ENCODE measurements at places on chromosomes 1 and 21.

GRCh38 chr1:85311818-85312217, 35.4 kb upstream of the BCL10 start:
- DNase-seq, result no peak

DNA sequence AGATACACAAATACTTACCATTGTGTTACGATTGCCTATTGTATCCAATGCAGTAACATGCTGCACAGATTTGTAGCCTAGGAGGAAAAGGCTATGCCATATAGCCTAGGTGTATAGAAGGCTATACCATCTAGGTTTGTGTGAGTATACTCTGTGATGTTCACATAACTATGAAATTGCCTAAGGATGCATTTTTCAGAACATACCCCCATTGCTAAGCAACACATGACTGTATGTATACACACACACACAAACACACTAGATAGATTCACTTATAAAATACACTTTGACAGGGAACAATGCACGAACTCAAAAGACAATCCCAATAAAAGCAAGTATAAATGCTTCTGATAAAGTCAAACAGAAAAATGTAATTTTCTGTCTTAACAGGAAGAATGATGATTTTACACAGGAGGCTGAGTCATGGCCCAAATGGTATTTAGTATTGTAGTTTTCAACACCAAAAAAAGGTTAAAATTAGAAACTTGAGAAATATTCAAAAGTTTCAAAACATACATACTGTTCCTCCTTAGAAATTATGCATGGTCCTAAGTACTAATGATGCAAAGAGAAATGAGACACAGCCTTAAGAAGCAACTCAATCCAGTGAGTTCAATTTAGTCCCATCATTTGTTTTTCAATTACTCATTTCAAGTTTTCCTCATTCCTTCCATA, 12.2 kb downstream of the FH start:
- DNase-seq, result no peak

GRCh38 chr1:202843081-202843480, 32.3 kb downstream of the PCAT6 start:
- DNase-seq, result peak; percentile 19

DNA sequence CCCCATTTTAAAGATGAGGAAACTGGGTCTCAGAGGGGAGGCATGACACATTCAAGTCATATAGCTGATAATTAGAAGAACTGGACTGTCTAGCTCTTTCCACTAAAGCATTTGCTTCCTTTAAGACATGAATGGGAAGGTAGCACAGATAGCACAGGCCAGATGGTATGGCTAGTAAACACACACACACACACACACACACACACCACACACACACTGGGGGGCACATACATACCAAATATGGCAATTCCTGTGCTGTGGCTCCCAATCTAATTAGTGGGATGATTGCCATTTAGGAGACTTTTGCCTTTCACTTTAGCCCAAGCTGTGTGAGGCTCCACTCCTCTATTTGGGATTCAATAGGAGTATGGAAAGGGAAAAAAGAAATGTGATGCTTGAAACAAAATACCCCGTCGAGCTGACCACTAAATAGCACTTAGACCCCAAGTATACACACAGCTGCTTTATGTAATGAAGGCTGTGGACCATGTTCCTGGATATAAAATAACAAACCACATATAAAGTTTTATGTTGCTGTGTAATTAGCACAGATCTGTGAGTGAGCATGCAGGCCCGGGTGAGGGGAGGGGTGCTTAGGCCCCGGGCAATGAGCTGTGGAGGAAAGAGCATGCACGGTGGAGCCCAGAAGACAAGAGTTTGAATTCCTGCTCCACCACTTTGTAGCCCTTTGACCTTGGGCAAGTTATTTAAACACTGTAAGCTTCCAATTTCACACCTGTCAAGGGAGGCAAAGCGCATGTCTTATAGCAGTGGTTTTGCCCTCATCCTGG, 6.8 kb upstream of the TRABD2B start:
- no peak for DNase-seq

- DNase-seq, result no peak
Measured at GRCh38 chr1:29105822-29106221, 17.9 kb downstream of the TMEM200B start.

DNA sequence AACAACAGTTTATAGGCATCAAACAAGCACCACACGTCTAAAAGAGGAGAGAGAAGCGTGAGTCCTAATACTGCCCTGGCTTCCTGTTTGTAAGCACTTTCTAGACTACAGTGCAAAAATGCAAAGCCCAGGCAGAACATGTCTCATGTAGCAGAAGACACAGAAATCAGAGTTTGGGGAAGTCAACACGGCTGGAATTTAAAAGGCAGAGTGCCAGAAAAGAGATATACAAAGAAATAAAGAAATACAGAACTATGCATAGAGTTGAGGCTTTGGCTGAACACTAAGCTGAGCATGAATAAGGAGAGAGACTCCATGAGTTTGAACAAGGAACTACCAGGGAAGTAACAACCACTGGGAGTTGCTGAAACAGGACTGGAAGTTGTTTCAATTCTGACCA, 566.6 kb upstream of the NR5A2 start:
- DNase-seq, result no peak

DNA sequence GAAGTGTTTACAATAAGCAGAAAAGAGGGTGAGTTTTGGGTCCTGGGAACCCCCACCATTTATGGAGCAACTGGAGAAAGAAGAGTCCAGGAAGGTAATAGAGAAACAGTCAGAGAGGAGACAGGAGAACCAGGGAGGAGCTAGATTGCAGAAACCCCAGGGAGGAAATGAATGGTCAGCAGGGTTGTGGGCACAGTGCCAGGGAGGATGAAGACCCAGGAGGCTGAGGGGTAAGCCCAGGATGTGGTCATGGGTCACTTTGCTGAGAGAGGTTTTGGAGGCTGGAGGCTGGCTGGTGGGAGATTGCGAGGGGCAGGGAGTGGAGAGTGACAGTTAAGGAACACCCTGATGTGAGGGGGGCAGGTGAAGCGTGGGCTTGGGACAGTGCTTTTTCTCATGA, 169.9 kb upstream of the CSF3R start:
- no peak for DNase-seq

DNA sequence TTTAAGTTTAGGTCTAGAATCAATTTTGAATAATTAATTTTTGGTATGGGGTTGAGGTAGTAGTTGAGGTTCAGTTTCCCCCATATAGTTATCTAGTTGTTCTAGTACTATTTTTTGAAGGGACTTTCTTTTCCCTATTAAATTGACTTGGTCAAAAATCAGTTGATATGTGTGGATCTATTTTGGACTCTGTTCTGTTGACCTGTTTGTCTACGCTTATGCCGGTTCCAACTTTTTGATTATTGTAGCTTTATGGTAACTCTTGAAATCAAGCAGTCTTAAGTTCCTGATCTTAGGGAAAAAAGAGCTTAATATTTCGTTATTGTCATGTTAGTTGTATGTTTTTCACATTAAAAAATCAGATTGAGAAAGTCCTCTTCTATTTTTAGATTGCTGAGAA, 60.7 kb downstream of the FOXD2 start:
- no peak for DNase-seq

- no peak for DNase-seq
Measured at GRCh38 chr1:228149406-228150119, at the start of gene GJC2. Gene GJC2, plus strand, starts transcription at chr1:228149930. Its CDS starts 7,829 bp downstream, at chr1:228157759.

GRCh38 chr1:233664253-233664652, 50.3 kb downstream of the KCNK1 start:
- no peak for DNase-seq

DNA sequence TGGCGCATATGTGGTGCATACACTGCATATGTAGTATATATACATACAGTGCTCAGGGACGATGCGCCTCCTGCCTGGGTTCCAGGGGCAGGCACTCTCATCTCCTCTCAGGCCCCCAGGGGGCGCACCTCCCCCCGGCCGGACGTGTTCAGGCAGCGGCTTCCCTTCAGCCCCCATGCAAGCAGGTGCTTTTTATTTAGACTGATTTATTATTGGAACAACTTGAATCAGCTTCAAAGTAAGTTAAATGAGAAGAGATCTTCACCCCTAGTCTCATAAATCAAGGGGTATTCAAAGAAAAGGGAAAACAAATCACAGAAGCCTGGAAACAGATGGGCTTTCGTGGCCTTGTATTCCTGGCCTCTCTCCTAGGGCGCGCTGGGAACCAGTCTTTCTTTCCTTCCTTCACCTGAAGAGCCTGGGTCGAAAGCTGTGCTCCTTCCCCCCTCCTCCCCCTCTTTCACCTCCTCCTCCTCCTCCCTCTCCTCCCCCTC, 64.6 kb downstream of the UBIAD1 start:
- no peak for DNase-seq

GRCh38 chr1:230197644-230198567, 130.9 kb downstream of the GALNT2 start:
- DNase-seq, result no peak

GRCh38 chr1:180213401-180214170, 16.5 kb upstream of the LHX4 start:
- peak; percentile 40 for DNase-seq

- DNase-seq, result no peak
Measured at GRCh38 chr1:160640359-160641123, 6.3 kb downstream of the SLAMF1 start.

DNA sequence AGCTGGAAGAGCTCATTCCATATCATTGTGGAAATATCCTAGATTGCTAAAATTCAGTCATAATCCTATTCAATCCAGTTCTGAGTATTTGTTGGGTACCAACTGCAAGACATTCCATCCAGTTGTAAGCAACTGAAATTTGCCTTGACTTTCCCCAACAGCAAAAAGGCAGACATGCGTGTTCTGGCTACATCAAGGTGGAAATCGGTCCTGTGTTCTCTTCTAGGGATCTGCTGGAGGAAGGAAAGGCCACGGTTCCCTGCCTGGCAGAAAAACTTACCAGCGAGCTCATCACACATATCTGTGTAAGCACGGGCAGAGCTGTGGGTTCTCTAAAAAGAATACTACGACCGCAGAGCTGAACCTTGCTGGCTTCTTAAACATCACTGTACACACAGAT, 17.5 kb downstream of the MX1 start:
- no peak for DNase-seq

GRCh38 chr1:168455764-168456163, 88.0 kb downstream of the XCL2 start:
- DNase-seq, result no peak
